Activated CD4-positive, alpha-beta memory T cell treated with anti-CD3 and anti-CD28 coated beads for 36 hours (primary cell): ENCODE measurements at places on chromosomes 7 and 10. TPM values are rescaled to one million over a fixed set of nuclear protein-coding genes. Genes with fewer than 3 reads are reported as not detected.
A peak's percentile ranks its signal among the peaks of the same experiment; 100 is the strongest.

Gene TAS2R41
- total RNA-seq = not detected

GRCh38 chr10:52312942-52313255 lies 1.2 kb upstream of the DKK1 start:
- no peak for DNase-seq

GRCh38 chr7:150370612-150371071 lies 2.0 kb downstream of the REPIN1 start:
- DNase-seq = peak; percentile 5

DNA sequence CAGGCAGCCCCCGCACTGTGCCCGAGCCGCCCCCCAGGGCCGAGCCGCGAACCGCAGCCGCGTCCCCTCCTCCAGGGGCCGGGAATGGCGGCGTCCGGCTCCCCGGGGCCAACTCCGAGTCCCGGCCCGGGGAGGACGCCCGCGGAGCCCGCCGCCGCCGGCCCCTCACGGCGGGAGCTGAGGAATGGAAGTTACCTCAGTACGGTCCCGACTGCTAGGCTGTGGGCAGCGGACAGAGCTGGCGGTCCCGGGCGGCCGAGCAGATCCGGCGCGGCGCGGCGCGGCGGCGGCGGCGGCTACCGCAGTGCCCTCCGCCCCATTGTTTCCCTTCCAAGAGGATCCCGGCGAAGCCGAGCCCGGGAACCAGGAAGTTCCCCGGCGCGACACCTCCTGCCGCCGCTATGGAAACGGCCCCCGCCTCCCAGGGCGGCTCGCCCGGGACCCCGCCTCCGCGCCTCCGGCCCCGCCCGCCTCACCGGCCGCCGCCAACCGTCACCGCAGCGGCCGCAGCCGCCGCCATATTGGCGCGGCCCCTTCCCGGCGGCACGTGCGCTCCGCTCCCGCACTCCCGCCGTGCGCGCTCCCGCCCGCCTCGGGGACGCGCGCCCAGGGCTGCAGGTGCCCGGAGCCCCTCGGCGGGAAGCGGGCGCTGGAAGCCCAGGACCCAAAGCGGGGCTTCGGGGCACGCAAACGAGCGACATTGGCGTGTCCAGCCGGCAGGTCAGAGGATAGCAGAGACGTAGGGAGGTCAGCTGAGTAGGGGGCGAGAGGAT lies at the start of gene USP6NL:
USP6NL (minus strand) TSS at position 403 of the 773 bp plus-strand sequence. CDS start 14,016 bp downstream, outside the sequence.
- DNase-seq = peak; percentile 72
